Activated CD4-positive, CD25-positive, alpha-beta regulatory T cell treated with anti-CD3 and anti-CD28 coated beads, Interleukin-2, amount 50 U/mL, for 72 hours (primary cell): ENCODE measurements at places on chromosomes 1 and 21.

GRCh38 chr1:44239961-44240371 lies 26.7 kb downstream of the DMAP1 start:
- DNase-seq: no peak

DNA sequence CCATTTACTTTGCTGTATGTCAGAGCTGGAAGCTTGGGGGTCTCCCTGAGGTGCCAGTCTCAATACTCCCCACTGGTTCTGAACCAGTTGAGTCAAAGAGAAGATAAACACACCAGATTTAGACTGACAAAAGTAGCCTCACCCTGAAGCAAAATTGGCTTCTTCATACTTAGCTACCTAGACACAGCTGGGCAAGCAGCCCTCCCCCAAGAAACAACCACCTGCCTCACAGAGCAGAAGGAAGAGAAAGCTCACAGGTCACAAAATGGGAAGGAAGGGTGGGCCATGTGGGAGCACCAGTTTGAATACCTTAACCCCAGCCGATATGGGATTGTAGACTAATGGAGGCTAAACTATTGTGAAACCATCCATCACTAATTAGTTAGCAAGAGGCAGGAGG lies 24.6 kb upstream of the MYSM1 start:
- DNase-seq: no peak

DNA sequence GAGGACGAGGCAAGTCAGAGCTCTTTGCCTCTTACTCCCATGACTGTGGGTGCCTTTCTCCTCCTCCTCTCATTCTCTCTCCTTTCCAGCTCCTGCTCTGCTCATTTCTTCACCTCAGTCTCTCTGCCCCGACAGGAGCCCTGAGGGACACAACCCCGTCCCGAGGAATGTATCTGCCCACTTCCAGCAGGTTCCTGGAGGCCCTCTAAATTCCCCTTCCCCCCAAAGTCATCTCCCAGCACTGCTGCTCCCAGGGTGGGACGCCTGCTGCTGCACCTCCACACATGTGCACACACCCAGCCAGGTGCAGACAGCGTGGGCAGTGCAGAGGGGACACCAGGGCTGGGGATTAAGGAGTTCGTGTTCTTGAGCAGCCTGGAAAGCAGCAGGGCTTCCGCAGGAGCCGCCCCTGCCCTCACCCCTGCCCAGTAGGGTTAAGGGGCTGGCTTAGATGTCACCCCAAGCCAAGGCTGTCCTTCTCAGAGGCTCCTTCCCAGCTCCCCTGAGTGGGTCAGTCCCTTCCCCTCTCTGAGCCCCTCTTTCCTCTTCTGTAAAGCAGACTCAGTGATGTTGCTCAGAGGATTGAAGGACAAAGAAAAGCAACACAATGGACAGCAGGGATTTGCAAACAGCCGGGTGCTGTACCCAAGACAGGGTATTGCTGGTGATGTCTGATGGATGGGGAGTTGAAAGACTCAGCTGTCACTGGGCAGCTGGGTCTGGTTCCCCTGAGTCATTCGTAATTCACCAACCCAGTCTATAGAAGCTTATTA lies 346.0 kb downstream of the MATN1 start:
- DNase-seq: no peak

DNA sequence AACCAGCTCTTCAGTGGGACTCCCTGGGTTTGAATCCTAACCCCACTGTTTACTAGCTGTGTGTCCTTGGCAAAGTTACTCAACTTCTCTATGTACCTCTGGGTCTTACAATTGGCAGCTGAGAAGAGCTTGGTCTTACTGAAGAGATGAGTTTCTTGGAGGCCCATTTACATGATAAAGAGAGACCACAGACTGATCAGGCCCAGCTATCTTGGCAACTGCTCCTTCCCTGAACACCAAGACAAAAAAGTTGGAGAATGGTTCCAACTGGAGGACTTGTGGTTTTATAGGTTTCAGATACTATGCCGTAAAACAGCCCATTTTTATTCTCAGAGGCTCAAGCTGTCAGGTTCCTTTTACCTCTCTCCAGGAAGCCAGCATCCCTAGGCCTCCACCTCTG lies 24.8 kb upstream of the CNIH3 start:
- no peak for DNase-seq

GRCh38 chr1:20125100-20125499 lies 5.8 kb upstream of the PLA2G2D start:
- no peak for DNase-seq

DNA sequence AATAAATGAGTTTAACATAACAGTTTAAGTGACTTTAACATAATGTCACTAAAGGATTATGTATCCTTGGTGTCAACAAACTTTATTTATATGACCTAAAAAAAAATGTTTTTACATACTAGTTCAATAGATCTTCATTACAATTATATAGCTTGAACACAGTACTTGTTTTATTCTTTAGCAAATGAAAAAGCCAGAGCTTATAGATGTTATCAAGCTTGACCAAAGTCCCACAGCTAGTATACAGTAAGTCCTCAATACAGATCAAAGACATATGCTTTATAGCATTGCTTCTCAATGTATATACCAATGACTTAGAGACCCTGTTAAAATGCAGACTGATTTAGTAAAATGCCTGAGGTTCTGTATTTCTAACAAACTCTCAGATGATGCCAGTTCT lies 42.4 kb downstream of the UCHL5 start:
- DNase-seq: no peak

DNA sequence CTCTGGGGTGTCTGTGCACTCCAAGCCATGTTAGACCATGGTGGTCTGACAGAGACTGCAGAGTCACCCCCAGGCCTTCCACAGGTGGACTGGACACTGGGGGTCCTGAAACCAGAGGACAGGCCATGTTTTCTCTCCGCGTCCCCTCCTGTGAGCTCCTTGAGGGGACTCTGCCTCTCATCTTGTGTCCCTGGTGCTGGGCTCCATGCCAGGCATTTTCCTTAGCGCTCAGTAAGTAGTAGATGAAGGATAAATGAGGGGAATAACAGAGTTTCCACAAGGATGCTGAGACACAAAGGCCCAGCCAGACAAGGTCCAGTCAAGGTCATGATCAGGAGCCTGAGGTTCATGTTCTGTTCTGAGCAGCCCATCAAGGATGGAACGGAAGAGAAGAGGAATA lies 57.4 kb downstream of the FAM163A start:
- no peak for DNase-seq

DNA sequence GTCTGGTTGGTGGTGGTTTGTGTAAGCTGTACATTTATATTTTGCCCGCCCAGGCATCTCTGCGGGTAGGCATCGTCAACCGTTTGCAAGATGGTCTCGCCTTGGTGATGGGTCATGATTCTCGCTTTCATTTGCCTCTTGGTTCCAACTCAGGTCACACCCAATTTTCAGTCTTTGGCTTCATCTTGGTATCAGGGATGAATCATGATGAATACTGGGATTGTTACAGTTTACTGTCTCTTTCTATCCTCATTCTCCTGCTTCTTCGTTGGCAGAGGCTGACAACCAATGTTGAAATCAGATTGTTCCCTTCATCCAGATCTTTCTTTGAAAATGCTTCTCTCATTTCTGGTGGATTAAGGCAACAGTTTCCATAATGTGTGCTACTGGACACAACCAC lies 129.7 kb upstream of the KAZN start:
- no peak for DNase-seq

DNA sequence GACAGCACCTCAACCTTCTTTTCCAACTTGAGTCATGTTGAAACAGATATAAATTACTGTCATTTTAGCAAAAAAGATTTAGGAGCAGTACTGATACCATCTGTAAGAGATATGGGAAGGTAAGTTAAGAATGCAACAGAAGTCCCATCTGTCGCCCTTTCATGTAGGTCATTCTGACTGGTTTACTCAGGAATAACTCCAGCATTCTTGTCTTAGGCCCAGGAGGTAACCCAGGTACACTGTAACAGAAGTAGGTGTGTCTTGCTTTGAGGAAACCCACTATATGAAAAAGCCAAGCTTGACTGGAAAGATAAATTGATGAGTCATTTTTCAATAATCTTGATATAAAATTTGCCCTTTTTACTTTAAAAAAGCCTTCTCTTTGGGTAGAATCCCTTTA lies 35.4 kb downstream of the PGM1 start:
- no peak for DNase-seq

DNA sequence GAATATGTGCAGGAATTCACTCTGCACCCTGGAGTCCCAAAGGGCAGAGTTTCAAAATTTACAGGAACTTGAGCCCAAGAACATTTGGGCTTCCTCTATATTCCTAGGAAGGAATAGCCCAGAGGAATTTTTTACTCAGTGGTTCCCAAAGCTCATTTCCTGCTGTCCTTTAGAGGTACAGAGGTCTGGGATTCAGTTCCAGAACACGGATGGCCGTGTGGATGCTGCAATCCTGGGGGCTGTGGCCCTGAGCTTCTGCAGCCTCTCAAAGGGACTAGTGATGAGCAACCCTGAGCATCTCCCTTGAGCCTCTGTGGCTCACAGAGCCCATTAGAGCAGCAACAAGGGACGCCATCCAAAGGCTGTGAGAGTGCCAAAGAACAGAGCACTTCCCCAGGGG lies 10.1 kb upstream of the RHOU start:
- no peak for DNase-seq

DNA sequence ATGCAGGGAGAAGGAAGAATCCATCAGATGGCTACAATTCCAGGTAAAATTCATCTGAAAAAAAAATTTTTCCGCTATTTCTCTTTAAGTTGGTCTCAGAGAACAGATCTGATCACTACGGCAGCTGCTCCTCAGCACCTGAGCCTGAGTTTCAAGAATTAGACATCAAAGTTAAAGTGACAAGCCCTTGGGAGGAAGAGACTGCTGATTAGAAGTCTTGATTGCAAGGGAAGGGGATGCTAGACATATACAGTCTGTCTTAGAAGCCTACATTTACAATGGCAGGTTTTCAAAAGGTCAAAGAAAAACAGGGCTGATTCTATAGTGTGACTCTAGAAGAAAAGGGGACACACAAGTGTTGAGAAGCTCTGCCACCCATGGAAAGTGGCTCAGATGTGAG lies 48.3 kb downstream of the SUSD4 start:
- no peak for DNase-seq

DNA sequence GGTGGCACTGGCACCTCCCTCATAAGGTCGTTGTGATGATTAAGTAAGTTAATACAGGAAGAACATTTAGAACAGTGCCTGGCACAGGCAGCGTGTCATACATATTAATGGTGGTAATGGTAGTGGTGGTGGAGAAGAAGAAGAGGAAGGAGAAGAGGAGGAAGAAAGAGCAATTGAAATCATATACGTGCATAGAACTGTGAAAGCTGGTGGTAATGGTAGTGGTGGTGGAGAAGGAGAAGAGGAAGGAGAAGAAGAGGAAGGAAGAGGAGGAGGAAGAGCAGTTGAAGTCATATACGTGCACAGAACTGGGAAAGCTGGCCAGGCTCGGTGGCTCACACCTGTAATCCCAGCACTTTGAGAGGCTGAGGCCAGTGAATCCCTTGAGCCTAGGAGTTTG lies 121.3 kb upstream of the HOOK1 start:
- no peak for DNase-seq

DNA sequence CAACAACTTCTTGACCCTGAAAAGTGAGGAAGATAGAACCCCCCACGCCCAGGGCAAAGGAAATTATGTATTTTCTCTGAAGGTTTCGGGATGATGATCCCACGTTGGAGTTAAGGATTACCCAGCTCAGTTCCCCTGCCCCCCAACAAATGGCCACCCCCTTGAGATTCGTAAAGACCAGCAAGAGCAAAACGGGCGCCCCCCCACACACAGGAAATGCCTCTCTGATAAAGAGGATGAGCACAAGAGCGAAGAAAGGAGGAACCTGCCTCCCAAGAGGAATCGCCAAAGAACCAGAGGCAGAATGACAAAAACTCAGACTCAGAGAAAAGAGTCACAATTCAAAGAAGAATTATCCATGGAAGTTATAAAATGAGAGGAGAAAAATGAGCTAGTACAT lies 576.9 kb downstream of the MATN1 start:
- DNase-seq: no peak

- DNase-seq: no peak
These were observed 29.0 kb upstream of the TMEM51 start for GRCh38 chr1:15124362-15125100.
